ENCODE measurements at places on chromosomes 16 and 17.

DNA sequence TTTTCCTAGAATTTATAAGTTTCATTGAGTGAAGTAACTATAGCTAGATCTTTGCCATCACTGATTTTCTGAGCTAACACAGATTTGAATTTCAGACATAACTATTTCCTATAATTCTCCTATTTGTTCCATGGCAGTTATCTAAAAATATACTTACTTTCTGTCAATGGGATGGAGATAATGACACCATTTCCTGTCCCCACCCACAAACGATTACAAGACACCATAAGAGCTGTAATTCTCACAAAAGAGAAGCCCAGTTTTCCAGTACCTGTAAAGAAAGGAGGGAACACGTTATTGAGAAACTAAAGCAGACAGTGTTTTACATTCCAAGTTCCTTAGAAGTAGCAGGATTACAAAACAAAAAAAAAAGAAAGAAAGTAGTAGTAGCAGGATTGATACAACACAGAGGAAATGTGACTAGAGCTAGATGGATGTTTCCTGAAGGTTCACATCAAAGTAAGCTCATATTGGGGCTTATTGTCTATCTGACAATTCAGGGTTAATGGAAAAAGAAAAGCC is 110.9 kb upstream of the TOB1 start:
- no peak for DNase-seq

- DNase-seq: no peak
Observed at GRCh38 chr16:86669937-86670749, 91.8 kb downstream of the FOXL1 start.

- DNase-seq: no peak
Observed at GRCh38 chr16:55622930-55623561, 32.7 kb upstream of the SLC6A2 start.

DNA sequence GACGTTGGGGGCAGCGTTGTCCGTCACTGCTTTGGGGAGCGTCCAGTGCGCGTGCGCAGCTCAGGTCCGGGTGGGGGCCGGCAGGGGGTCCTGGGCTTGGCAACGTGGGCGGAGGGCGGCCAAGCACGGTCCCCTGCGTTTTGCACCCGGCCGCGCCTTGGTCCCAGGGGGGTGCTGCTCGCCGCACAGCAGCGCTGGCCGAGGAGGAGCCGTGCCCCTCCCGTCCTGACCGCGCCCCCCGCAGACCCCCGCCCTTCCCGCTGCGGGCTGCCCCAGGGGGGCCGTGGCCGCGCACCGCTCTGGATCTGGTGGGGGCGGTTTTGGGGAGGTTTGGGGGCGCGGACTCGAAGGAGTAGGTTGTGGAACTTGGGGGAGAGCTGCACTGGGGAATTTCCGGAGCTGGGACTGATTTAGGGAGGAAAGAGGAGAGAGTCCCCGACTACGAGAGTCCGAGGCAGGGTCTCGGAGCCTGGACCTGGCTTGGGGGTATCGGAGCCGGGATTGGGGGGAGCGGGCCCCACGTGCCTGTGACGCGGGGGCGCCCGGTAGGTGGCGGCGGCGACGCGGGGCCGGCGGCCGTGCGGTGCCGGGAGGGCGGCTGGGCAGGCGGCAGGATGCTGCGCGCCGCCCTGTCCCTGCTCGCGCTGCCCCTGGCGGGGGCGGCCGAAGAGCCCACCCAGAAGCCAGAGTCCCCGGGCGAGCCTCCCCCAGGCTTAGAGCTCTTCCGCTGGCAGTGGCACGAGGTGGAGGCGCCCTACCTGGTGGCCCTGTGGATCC is at the start of gene SLC9A5:
Gene SLC9A5, plus strand, starts transcription at position 579 of the 777 bp plus-strand sequence. Its CDS starts 36 bp downstream, at position 615.
- DNase-seq: no peak
